Osteocyte (in vitro differentiated cells): ENCODE measurements at places on chromosomes 12 and 14. TPM values are rescaled to one million over a fixed set of nuclear protein-coding genes. Genes with fewer than 3 reads are reported as not detected.

The MANSC4 gene
- total RNA-seq = not detected in 2 replicates

The GARIN6 gene
- not detected in 2 replicates for total RNA-seq

The INF2 gene
- total RNA-seq = 124 and 130 TPM in 2 replicates

The CEP170B gene
- 26.4 and 26.5 TPM in 2 replicates for total RNA-seq

The BCDIN3D gene
- total RNA-seq = 4.2 and 5.3 TPM in 2 replicates

The FGF6 gene
- not detected in 2 replicates for total RNA-seq

The BTBD6 gene
- 35.3 and 35.7 TPM in 2 replicates for total RNA-seq

The MFAP5 gene
- not detected in 2 replicates for total RNA-seq

The RNFT2 gene
- total RNA-seq = 8.2 and 9.6 TPM in 2 replicates

The NDRG2 gene
- 8.0 and 8.6 TPM in 2 replicates for total RNA-seq

The UBR7 gene
- total RNA-seq = 22.2 and 24.7 TPM in 2 replicates

The CLEC2B gene
- not detected in 2 replicates for total RNA-seq

The GYS2 gene
- total RNA-seq = 0.10 TPM in 1 of 2 replicates, not detected in the other

- no peaks in the 10 kb centered on the region for H3K27me3 ChIP-seq
- H3K4me1 ChIP-seq = peaks cover 2% of the 10 kb centered on the region
- no peak overlapping the region for H3K4me3 ChIP-seq
- H3K27ac ChIP-seq = no peak overlapping the region
- peaks cover 38% of the 10 kb centered on the region for H3K36me3 ChIP-seq
These were observed 15.4 kb downstream of the APAF1 start for GRCh38 chr12:98660521-98660920.

DNA sequence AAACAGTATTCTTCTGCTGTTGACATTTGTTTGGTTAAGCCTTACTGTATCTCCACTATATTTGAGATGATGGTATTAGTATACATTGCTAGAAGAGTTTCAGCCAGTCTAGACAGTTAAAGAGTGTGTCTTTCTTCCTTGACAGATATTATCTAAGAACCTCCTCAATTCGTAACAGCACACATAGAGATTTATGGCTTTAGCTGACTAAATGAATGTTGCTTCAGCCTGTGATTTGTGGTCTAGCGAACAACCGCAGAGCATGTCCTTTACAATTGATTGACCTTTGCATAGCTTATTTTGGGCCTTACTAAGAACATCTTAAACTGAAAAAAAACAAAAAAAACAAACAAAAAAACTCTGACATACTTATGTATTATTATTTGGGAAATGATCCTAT, 122.2 kb downstream of the DAAM1 start:
- DNase-seq = no peak
- no peaks in the 10 kb centered on the region for H3K27me3 ChIP-seq
- peaks cover 3% of the 10 kb centered on the region for H3K36me3 ChIP-seq
- no peak overlapping the region for H3K27ac ChIP-seq

GRCh38 chr14:35078082-35078481, 32.0 kb downstream of the FAM177A1 start:
- H3K36me3 ChIP-seq = peaks cover 30% of the 10 kb centered on the region
- no peak overlapping the region for H3K27ac ChIP-seq
- H3K27me3 ChIP-seq = no peaks in the 10 kb centered on the region
- DNase-seq = no peak
- no peaks in the 10 kb centered on the region for H3K4me1 ChIP-seq
- H3K4me3 ChIP-seq = no peak overlapping the region

- peaks cover 7% of the 10 kb centered on the region for H3K4me1 ChIP-seq
- no peak for DNase-seq
- no peak overlapping the region for H3K4me3 ChIP-seq
- H3K27me3 ChIP-seq = no peaks in the 10 kb centered on the region
These were observed 23.6 kb downstream of the OR11H4 start for GRCh38 chr14:20262642-20263128.

GRCh38 chr12:127888943-127889719, 377.8 kb upstream of the TMEM132C start:
- no peaks in the 10 kb centered on the region for H3K36me3 ChIP-seq
- H3K4me1 ChIP-seq = peaks cover 17% of the 10 kb centered on the region
- DNase-seq = no peak
- no peak overlapping the region for H3K27ac ChIP-seq

- peaks cover 6% of the 10 kb centered on the region for H3K27me3 ChIP-seq
- DNase-seq = no peak
- H3K4me3 ChIP-seq = no peak overlapping the region
- peaks cover 5% of the 10 kb centered on the region for H3K4me1 ChIP-seq
- H3K27ac ChIP-seq = no peak overlapping the region
- no peaks in the 10 kb centered on the region for H3K36me3 ChIP-seq
These were observed 66.6 kb upstream of the SCN8A start for GRCh38 chr12:51524386-51524901.

GRCh38 chr12:46661110-46661845, 164.5 kb downstream of the SLC38A4 start:
- peaks cover 90% of the 10 kb centered on the region for H3K4me1 ChIP-seq
- DNase-seq = no peak
- H3K27me3 ChIP-seq = no peaks in the 10 kb centered on the region
- H3K4me3 ChIP-seq = peak overlapping the region; percentile 32
- peak overlapping the region; percentile 92 for H3K27ac ChIP-seq

- H3K4me1 ChIP-seq = peaks cover 2% of the 10 kb centered on the region
- H3K27me3 ChIP-seq = no peaks in the 10 kb centered on the region
- no peak for DNase-seq
- no peaks in the 10 kb centered on the region for H3K36me3 ChIP-seq
- no peak overlapping the region for H3K27ac ChIP-seq
- H3K4me3 ChIP-seq = no peak overlapping the region
These were observed 260.8 kb downstream of the RASSF9 start for GRCh38 chr12:85575120-85576096.

DNA sequence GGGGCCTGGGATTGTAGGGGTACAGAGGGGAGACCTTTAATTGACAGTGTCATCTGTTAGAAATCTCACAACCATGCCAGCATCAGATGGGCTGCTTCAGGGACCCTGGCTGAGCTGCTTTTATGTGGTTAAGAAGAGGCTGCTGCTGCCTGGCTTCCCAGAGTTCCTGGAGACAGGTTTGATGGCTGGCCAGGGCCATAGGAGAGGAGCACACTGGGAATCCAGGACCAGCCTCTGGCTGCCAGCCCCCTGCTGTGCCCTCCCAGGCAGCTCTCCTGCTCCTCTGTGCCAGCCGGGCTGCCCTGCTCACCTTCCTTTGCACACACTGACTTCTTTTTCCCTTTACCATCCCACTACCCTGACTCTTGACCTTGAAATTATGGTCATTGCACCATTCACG, 507 bp upstream of the KRT73 start:
- H3K4me3 ChIP-seq = no peak overlapping the region
- no peaks in the 10 kb centered on the region for H3K4me1 ChIP-seq
- H3K36me3 ChIP-seq = no peaks in the 10 kb centered on the region

DNA sequence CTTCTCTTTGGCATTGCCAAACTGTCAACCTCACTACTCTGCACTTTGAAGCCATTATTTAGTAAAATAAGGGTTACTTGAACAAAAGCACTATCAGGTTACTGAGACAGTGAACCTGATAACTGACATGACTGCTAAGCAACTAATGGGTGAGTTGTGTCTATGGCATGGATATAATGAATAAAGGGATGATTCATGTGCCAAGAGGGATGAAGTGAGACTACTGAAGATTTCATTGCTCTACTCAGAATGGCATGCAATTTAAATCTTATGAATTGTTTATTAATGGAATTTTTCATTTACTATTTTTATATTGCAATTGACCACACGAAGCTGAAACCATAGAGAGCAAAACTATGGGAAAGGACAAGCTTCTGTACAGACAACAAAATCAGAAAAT, 74.4 kb downstream of the CEP128 start:
- H3K4me1 ChIP-seq = peaks cover 16% of the 10 kb centered on the region
- peaks cover 24% of the 10 kb centered on the region for H3K36me3 ChIP-seq
- no peak overlapping the region for H3K27ac ChIP-seq
- no peak for DNase-seq

DNA sequence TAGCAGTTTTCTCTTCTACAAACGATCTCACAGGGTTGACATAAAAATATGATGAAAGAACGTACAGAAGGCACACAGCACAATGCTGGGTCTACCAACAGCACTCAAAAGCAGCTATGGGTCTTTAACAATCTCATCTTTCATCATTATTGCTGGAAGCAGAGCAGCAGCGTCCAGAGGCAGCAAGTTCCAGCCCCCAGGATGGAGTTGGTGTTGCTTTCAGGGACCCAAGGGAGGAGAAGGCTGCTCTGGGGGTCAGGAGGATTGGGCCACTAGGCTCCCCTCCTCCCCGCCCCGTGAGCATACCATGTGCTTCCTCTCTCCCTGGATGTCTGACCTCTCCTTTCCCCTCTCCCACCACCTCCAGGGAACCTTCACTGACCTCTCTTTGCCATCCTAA, 13.3 kb downstream of the KCTD10 start:
- H3K4me3 ChIP-seq = peak overlapping the region; percentile 49
- peak overlapping the region; percentile 94 for H3K27ac ChIP-seq
- peaks cover 22% of the 10 kb centered on the region for H3K36me3 ChIP-seq
- H3K4me1 ChIP-seq = peaks cover 69% of the 10 kb centered on the region
- no peaks in the 10 kb centered on the region for H3K27me3 ChIP-seq

GRCh38 chr14:64324895-64325294, 30.7 kb upstream of the ESR2 start:
- peaks cover 11% of the 10 kb centered on the region for H3K27me3 ChIP-seq
- H3K27ac ChIP-seq = peak overlapping the region; percentile 42
- DNase-seq = no peak
- peaks cover 9% of the 10 kb centered on the region for H3K4me1 ChIP-seq
- no peaks in the 10 kb centered on the region for H3K36me3 ChIP-seq
- no peak overlapping the region for H3K4me3 ChIP-seq

DNA sequence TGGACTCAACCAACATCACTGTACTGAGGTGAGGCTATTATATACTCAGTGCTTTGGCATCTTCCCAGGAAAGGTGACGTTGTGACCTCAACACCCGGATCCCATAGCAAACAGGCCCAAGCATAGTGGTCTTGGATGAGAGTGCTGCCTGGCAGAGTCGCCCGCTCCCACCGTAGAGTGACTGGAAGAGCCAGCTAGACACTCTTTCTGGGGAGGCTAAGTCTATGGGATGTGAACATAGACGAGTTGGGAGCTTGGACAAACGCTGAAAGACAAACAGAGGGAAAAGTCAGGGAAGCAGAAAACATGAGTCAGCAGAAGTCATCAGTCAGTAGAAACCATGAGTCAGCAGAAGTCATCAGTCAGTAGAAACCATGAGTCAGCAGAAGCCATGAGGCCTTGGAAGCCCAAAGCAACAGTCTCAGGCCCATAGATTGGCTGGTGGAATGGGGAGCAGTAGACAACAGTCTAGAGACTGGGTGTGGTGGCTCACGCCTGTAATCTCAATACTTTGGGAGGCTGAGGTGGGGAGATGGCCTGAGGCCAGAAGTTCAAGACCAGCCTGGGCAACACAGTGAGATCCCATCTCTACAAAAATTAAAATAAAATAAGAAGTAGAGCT, 66.4 kb upstream of the MAP1LC3B2 start:
- no peaks in the 10 kb centered on the region for H3K36me3 ChIP-seq
- no peak overlapping the region for H3K27ac ChIP-seq
- H3K27me3 ChIP-seq = no peaks in the 10 kb centered on the region
- H3K4me3 ChIP-seq = no peak overlapping the region
- DNase-seq = no peak

GRCh38 chr12:109266106-109266879, 42.8 kb downstream of the FOXN4 start:
- H3K4me3 ChIP-seq = no peak overlapping the region
- peaks cover under 1% of the 10 kb centered on the region for H3K27me3 ChIP-seq
- peaks cover 4% of the 10 kb centered on the region for H3K36me3 ChIP-seq
- no peak for DNase-seq
- H3K27ac ChIP-seq = no peak overlapping the region
- H3K4me1 ChIP-seq = no peaks in the 10 kb centered on the region
